Large intestine (tissue), 12 donors: ENCODE measurements at places on chromosomes 5 and 9. TPM values are rescaled to one million over a fixed set of nuclear protein-coding genes. Genes with fewer than 3 reads are reported as not detected.

Gene PLEKHG4B
- polyA plus RNA-seq, result 2.0 TPM

Gene ANKRD20A1
- polyA plus RNA-seq, result 0.73 TPM

GRCh38 chr5:69516769-69517168 is 24.2 kb downstream of the OCLN start:
- H3K27me3 ChIP-seq, result no peaks in the 10 kb centered on the region
- H3K4me1 ChIP-seq, result peaks cover 50% of the 10 kb centered on the region
- H3K4me3 ChIP-seq, result no peak overlapping the region
- peaks cover 10% of the 10 kb centered on the region for H3K36me3 ChIP-seq
- DNase-seq, result peak; percentile 11

DNA sequence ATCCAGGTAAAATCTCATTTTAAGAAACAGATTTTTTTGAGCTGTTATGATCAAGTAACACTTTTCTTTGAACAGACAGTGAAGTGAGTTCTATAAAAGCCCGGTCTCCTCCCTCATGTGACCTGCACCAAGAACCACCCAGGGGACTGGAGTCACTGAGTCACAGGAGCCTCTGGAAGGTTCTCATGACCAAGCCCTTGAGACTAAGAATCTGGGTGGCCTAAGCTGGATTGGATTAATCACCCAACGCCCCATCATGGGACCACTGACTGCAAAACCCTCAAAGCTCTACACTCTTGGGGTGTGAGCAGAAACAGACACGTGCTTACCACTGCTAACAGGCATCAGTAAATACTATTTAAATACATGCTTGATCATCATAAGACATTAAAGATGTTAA is 48.4 kb downstream of the SECISBP2 start:
- H3K4me1 ChIP-seq, result no peaks in the 10 kb centered on the region
- DNase-seq, result no peak
- H3K4me3 ChIP-seq, result no peak overlapping the region
- H3K36me3 ChIP-seq, result peaks cover 14% of the 10 kb centered on the region
